Activated CD4-positive, alpha-beta T cell treated with anti-CD3 and anti-CD28 coated beads, Interleukin-2, Interleukin-6, amounts not matched to agents 100 ng/mL and 50 ng/mL, durations not matched to agents 16 hours and 8 hours (primary cell): ENCODE measurements at places on chromosomes 3 and 15.

- no peak for DNase-seq
Observed at GRCh38 chr3:108897883-108898282, 55.8 kb downstream of the GUCA1C start.

GRCh38 chr15:59013246-59013873 is 25.9 kb downstream of the RNF111 start:
- no peak for DNase-seq

- no peak for DNase-seq
Observed at GRCh38 chr15:89330119-89330518, 4.5 kb downstream of the POLG start.

DNA sequence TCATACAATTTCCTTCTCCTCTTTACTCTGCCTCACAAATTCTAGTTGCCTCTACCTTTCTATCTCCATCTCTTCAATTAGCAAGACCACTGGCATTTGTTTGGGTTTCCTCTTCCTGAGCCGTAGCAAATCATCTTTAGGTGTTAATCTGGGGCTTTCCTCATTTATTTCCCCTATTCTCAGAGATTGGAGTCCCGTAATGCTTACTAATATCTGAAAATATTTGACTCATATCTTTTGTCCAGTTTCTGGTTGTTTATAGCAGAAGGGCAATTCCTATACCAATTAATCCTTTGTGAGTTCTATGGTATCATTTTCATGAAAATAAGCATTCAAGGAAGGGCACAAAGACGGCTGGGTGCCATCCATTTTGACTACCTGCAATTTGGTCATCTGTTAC is 103.7 kb downstream of the NR2E3 start:
- DNase-seq, result peak; percentile 5

- DNase-seq, result no peak
Observed at GRCh38 chr3:115671761-115672455, 48.6 kb downstream of the GAP43 start.

DNA sequence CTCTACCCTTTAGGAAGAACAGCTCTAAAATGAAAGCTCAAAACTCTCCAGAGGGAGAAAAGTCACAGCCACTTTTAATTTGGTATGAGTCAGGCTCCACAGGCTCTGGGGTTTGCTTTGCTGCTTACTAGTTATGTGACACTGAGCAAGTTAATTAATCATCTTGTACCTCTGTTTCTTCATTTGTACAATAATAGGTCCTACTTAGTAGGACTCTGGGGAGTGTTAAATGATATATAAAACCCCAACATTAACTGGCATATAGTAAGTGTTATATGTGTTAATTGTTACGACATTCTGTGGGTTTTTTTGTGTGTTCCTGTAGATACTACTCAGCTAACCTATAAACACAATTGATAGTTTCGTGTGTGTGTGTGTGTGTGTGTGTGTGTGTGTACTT is 6.6 kb downstream of the ACKR2 start:
- DNase-seq, result no peak

DNA sequence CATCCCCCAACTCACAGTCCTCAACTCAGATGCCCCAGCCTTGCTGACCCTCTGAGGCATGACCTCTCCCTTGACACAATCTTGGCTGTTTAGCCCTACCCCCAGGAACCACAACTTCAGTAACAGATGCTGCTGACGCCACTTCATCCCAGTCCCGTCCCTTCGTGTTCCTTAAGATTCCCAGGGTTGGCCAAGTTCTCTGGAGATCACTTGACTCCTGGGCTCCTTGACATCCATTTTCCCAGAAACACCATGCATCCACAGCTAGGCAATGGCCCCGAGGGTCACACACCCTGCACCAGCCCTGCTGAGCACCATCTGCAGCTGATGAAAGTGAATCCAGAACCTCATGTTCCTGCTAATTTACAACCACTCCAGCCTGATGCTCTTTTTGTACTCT is 6.9 kb downstream of the RTP2 start:
- DNase-seq, result no peak

- DNase-seq, result no peak
Observed at GRCh38 chr15:57878573-57878972, 172.1 kb downstream of the POLR2M start.

DNA sequence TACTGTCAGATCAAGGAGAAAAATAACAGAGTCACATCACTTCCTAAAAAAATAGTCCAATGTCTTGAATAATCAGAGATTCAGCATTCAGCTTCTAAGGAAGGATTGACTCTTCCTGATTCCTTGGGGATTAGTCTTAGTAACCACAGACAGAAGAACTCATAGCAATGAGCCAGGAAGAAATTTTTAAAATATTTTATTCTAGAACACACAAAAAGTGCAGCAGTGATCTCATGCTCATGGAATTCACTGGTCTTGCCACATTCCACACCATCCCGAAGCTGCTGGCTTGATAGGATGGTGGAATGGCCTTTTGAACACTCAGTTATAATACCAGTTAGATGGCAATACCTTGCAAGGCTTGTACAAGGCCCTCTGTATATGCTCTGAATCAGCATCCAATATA is 43.0 kb upstream of the ABI3BP start:
- DNase-seq, result no peak

DNA sequence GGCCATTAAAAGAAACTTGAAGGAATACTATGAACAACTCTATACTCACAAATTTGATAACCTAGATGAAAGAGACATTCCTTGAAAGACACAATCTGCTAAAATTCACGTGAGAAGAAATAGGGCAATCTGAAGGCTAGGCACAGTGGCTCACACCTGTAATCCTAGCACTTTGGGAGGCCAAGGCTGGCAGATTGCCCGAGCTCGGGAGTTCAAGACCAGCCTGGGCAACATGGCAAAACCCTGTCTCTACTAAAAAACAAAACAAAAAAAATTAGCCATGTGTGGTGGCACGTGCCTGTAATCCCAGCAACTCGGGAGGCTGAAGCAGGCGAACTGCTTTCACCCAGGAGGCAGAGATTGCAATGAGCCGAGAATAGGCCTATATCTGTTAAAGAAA is 104.8 kb downstream of the HES1 start:
- no peak for DNase-seq

DNA sequence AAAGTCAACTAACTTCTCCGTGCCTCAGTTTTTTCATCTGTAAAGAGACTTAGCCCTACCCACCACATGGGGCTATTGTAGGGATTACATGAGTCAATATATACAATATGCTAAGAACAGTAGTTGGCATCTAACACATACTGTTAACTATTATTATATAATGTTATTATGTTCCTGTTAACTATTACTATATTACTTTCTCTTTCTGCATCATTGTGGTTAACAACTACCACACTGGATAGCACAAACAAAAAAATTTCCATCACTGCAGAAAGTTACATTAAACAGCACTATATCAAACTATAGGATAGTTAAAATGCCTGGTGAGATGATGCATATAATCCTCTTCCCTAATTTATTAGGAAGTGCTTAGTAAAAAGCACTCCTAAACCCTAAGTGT is 23.7 kb downstream of the STAG1 start:
- no peak for DNase-seq

DNA sequence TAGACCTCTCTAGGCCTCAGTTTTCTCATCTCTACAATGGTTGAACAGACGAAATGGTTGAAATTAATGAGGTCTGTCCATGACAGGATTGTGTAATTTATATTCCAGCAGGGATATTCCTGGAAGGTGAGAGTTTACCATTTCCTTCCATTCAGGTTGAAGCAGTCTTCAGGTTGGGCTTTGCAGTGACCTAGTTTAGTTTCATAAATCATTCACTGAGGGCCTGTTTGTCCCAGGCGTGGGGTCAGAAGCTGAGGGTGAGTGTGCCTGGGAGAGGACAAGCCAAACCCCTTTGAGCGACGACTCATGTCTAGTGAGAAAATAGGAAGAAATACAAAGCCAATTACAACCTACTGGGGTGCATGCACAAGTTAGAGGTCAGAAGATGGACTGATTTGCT is 57.2 kb upstream of the CACNA2D3 start:
- no peak for DNase-seq

GRCh38 chr3:37582086-37582485 is 279.6 kb upstream of the CTDSPL start:
- no peak for DNase-seq

- DNase-seq, result no peak
Observed at GRCh38 chr3:27345959-27346865, 23.0 kb downstream of the NEK10 start.

DNA sequence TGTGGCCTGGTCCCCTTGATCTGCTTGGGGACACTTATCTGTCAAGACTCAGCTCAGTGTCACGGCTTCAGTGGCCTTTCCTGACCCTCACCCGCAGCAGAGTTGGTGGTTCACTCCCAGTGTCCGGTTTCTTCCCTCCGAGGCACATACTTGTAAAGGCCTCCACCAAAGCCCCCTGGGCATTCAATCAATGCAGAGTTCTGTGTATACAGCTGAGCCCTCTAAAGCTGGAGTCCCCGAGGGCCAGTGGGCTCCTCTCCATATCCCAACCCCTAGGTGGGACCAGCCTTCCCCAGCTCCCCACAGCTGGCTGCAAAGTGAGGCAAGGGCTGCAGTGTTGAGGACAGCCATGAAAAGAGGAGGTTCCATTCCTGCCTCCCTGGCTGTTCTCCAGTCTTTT is 70.9 kb upstream of the RGMA start:
- DNase-seq, result no peak

GRCh38 chr3:102449341-102449740 is 14.5 kb downstream of the ZPLD1 start:
- no peak for DNase-seq

DNA sequence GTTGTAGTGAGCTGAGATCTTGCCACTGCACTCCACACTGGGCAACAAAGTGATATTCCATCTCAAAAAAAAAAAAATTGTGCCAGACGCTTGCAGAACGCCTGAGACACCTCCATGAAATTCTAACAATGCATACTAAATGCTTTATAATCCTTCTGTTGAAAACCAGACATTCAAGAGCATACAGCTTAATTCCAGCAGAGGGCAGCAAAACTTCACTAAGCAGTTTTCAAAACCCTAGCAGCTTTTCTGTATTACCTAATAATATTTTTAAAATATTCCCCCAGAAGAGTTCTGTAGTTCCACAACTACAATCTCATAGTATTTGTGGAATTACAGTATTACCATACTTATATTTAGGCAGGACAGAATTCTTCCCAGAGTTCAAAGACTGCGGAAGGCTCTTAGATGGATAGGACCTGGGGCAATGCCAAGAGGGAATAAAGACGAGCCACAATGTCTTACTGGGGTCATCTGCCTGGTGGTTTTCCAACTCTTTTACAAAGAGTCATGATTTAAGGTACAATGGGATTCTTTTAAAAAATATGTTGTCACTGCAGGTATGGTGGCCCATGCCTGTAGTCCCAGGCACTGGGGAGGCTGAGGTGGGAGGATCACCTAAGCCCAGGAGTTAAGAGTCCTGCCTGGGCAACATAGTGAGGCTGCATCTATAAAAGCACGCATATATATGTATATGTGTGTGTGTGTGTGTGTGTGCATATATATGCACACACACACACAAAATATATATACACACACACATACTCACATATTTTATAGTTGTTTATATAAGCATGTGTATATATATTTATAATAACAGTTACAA is 19.6 kb upstream of the TASOR start:
- DNase-seq, result peak; percentile 70

DNA sequence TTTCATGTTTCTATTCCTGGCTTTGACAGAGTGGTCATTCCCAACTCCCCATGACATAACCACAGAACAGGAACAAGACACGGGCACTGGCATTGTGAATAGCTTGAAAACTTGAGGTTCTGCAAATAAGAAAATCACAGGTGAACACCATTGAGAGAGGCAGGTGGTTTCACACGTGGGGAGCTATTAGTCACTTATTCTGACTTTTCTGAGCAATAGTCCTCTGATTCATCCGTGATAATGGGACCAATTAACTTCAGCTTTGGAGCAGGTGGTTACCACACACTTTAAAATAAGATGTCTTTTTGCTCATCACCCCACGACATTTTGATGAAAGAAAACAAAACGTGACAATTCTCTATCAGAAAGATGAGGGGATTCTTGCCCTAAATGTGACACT is 224.7 kb downstream of the KLF13 start:
- DNase-seq, result no peak

DNA sequence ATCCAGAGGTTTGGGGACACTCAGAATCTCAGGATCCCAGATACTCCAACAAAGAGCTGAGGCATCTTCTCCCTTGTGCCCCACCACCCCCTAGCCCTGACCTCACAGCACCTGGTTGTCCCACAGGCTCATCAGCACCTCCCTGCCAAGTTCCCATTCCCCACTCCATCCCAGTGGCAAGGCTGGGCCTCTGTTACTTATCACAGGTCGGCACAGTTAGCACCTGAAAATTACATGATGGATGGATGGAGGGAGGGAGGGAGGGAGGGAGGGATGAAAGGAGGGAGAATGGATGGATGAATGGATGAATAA is 12.8 kb downstream of the MYL3 start:
- no peak for DNase-seq

GRCh38 chr3:136141291-136141785 is 54.8 kb downstream of the MSL2 start:
- no peak for DNase-seq

GRCh38 chr3:180828723-180829408 is 83.6 kb upstream of the FXR1 start:
- no peak for DNase-seq

- DNase-seq, result no peak
Observed at GRCh38 chr3:78736863-78737262, 1030.9 kb downstream of the ROBO1 start.

DNA sequence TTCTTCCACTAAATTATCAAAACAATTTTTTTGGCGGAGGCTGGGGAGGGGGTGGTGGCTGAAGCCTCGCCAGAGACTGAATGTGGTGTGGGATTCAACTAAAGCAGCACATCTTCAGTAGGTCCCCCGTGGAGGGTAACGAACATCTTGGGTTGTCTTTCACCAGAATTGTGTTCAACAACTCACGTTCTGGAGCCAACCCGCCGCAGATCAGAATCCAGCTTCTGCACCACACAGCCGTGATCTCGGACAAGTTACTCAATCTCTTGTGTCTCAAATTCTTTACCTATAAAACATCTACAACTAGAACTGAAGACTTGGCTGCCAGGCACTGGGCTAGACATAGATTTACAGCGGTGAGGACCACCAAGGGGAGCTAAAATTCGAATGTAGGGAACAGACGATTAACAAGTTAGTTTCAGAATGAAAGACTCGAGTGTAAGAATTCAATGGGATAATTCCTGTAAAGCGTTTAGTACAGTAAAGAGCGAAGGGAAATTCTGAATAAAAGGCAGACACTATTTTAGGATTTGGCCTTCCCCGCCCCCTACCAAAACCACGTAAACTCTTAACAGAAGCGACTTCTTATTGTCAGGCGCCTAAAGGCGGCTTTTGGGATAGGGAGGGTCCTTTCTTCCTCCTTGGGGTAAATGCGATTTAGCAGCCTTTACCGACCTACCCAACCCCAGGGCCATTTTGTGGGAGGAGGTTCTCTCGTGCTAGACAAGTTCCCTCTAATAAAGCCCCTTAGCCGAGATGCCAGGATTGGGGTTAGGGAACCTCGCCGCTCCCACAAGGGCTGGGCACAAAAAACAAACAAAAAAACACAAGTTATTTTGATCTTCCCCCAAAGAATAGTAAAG is 697 bp upstream of the RAB5A start:
- no peak for DNase-seq

- DNase-seq, result peak; percentile 47
Observed at GRCh38 chr3:52838561-52839267, 3.9 kb upstream of the MUSTN1 start.

GRCh38 chr15:49171790-49172189 is 1.7 kb downstream of the GALK2 start:
- DNase-seq, result no peak
